ENCODE measurements at places on chromosomes 4 and X.

GRCh38 chr4:163332526-163333406, at the start of gene NPY1R:
Gene NPY1R, minus strand, starts transcription at chr4:163332596. Its CDS starts 6,042 bp downstream, at chr4:163326554.
- DNase-seq, result peak; percentile 50

- no peak for DNase-seq
Measured at GRCh38 chr4:25368315-25368714, 8.7 kb upstream of the ANAPC4 start.

DNA sequence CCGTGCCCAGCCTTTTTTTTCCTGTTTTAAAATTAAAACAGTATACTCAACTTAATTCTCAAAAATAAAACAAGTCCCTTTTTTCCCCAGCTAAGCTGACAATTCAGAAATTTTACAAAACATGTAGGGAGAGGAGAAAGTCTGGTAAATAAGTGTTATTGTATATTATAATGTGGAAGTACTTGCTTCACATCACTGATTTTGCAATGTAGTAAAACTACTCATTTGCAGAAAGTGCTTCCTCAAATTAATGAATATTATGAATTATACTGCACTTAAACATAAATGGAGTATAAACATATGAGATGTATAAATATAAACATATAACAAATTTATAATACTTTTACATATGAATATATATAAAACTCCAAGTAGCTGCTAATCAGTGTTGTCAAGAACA, 11.6 kb upstream of the H2AZ1 start:
- no peak for DNase-seq

DNA sequence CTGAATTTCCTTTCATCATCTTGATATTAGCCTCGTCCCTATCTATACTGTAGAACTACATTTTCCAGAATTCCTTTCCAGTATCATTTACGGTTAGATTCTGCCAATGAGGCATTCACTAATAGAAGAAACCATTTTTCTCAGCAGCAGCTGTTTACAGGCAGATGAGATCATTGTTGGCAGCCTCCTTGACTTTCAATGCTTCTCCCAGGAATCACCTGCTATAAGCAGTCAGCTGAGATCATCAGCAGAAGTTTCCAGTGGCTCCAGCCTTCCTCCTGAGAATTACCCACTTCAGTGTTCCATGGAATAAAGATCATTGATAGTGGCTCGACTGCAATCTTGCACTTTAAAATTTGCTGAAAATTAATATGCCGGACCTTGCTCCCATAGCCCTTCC, 157.3 kb upstream of the TET2 start:
- DNase-seq, result no peak

GRCh38 chr4:117971403-117971802, 62.9 kb upstream of the NDST3 start:
- no peak for DNase-seq

- DNase-seq, result no peak
Measured at GRCh38 chrX:100654261-100654660, 10.3 kb downstream of the SRPX2 start.

DNA sequence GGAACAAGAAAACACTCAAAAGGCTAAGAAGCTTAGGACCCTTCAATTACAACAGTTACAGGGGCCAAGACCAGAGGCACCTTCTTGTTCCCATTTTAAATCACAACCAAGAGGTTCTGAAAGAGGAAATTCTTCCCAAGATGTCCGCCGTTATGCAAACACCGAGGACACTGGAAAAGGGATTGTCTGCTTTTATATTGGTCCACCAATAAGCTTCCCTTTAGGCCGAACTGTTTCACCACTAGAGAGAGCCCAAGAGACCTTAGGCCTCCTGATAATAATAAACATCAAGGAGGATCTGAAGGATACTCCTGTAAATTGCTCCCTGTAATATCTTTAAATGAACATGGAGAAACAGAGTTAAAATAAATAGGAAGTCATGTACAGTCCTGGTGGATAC, 92.6 kb upstream of the NLRP2B start:
- no peak for DNase-seq

- no peak for DNase-seq
Measured at GRCh38 chr4:88002786-88003185, 4.6 kb upstream of the PKD2 start.
